Mucosa of descending colon (tissue), 3 donors: ENCODE measurements at places on chromosomes 1 and 21.

DNA sequence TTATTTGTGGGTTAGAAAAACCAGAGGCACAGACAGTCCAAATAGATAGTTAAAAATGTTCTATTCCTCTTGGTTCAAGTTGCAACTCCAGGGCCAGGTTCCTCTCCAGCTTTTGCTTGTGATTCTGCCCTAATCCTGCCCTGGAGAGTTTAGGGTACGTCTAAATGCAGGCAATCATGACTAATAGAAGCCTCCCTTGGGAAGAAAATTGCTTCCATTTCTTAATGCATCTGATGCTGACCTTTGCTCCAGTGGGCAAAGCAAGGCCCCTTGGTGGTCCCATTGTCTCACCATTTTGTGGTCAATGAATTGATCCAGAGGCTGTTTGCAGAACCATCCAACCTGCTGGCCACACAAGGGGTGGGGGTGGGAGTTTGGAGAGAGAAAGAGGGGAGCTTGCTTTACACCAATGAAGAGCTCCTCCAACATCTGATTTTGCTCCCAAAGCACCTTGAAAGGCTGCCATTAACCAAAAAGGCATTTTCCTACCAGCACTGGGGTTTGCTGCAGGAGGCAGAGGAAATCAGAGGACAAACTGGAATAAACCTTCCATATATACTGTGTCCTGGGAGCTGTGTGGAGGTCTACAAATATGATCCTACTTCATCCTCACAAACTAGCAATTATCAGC is 31.3 kb downstream of the C8B start:
- DNase-seq = no peak

- no peak for DNase-seq
These were observed 356.1 kb downstream of the LMO4 start for GRCh38 chr1:87684713-87685205.

- no peak for DNase-seq
These were observed 2.0 kb upstream of the NCMAP start for GRCh38 chr1:24553931-24554330.

GRCh38 chr21:24941316-24942185 is 665.7 kb downstream of the MRPL39 start:
- DNase-seq = no peak

DNA sequence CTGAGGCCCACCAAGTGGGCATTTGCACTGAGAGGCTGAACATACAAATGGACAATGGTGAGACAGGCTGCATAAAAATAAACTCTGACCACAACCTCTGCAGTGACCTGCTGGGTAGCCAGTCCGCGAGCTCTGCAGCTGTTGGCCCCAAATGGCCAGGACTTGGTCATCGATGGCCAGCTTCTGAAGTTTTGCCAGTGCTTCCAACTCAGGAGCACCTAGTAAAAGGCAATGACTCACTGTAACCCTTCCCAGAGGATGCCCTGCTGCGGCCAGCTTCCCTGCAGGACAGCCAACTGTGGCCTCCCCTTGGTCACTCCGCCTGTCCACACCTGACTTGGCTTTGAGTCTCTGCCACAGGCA is 185.4 kb downstream of the DYRK1A start:
- no peak for DNase-seq

GRCh38 chr1:245434280-245434679 is 279.5 kb downstream of the KIF26B start:
- DNase-seq = no peak

DNA sequence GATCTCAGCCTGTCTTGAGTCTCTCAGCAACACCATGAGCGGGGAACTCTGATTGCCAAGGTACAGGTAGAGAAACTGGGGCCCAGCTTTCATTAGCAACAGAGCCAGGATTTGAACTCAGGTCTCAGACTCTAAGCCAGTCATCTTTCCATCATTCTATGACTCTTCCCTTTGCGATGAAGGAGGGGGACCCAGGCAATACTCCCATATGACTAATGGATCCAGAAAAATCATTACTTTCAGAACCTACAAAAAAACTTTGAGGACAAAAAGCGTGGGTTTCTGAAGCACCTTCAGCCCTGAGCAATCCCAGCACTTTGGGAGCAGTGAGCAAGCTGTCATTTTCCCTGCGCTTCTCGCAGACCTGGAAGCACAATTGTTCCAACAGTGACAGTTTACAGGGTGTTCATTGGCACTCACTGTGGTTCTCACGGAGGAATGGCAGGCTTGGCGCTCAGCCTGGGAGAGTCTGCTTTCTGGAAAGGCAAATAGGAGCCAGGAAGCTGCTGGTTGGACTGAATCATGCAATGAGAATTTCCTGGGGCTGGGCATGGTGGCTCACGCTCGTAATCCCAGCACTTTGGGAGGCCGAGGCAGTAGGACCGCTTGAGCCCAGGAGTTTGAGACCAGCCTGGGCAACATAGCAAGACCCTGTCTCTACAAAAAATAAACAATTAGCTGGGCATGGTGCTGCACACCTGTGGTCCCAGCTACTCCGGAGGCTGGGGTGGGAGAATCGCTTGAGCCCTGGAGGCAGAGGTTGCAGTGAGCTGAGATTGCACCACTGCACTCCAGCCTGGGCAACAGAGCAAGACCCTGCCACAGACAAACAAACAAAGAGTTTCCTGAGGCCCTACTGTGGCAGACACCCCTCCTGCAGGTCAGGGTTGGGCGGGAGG is 40.1 kb downstream of the SLC2A7 start:
- peak; percentile 78 for DNase-seq

DNA sequence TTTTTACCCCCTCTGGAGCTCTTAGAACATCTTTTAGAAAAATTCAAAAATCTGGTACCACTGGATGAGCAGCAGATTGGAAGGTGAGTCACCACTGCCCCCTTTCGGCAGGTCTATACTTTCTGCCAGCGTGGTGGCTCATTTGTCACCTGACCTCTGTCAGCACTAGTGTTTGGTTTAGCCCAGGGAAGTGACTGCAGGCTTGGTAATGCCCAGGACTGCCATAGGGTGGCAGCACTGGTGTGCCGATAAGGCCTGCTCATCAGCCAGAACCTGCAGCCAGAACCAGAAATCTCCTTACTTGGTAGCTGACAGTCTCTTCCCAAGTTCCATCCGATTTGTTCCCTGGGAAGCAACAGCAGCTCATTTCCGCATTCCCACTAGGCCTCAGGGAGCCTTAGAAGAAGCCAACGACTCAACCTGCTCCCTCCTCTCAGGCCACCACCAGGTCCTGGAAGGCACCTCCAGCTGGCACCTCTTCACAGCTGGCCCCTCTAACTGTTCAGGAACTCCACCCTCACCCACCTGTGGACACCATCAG is 6.8 kb downstream of the SMIM12 start:
- peak; percentile 88 for DNase-seq

DNA sequence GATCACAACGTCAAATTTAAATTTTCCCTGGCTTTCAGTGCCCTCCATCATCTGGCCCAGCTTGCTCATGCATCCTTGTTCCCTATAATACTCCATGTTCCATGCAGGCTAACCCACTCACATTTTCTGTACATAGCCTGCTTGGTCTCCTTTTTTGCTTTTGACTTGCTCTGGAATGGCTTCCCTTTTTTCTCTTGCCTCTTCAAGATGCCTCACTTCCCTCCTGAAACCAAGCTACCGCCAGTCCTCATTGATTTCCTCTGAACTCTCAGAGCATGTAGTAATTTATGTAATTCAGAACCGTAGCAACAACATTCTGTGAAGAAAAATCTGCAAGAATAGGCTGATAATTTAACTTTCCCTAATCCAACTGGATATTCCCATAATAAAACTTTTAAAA is 10.3 kb downstream of the CAP1 start:
- DNase-seq = no peak

- no peak for DNase-seq
These were observed 23.5 kb downstream of the LAMB3 start for GRCh38 chr1:209628618-209629299.

GRCh38 chr1:206931709-206932108 is 10.0 kb upstream of the FCMR start:
- DNase-seq = no peak

GRCh38 chr1:43246466-43247213 is 23.1 kb upstream of the TMEM125 start:
- DNase-seq = no peak

GRCh38 chr21:25385911-25386474 is 221.3 kb downstream of the MRPL39 start:
- peak; percentile 3 for DNase-seq

- DNase-seq = no peak
These were observed 283.0 kb downstream of the PAPPA2 start for GRCh38 chr1:176745945-176746344.

GRCh38 chr1:11802616-11802972 is 3.2 kb downstream of the MTHFR start:
- DNase-seq = no peak

GRCh38 chr1:232368821-232369321 is 261.1 kb downstream of the SIPA1L2 start:
- no peak for DNase-seq

- peak; percentile 49 for DNase-seq
These were observed 162.4 kb downstream of the ZSCAN20 start for GRCh38 chr1:33634806-33635205.

DNA sequence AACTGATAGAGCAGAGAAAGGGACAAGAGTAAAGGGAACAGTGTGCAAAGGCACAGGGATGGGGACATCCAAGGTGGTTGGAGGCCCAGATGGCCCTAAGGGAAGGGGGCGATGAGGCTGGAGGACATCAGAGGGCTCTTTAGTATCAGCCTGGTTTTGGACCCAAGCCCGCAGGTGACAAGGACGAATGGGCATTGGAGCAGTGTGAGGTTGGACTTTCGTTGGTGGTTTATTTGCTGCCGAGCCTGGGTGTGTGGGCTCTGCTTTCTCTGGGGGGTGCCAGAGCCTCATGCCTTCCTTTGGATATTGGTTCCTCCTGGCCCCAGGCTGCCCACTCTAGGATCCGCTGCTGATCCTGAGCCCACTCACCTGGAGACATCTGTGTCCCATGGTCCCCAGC is 12.1 kb downstream of the FOXO6 start:
- DNase-seq = no peak

DNA sequence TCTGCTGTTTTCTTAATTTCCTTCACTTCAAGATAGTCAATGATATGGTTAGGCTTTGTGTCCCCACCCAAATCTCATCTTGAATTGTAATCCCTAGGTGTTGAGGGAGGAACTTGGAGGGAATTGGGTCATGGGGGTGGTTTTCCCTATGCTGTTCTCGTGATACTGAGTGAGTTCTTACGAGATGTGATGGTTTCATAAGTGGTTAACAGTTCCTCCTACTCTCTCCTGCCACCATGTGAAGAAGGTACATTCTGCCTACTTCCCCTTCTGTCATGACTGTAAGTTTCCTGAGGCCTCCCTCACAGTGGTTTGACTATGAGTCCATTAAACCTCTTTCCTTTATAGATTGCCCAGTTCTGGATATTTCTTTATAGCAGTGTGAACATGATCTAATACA is 74.0 kb upstream of the SAMSN1 start:
- DNase-seq = no peak

DNA sequence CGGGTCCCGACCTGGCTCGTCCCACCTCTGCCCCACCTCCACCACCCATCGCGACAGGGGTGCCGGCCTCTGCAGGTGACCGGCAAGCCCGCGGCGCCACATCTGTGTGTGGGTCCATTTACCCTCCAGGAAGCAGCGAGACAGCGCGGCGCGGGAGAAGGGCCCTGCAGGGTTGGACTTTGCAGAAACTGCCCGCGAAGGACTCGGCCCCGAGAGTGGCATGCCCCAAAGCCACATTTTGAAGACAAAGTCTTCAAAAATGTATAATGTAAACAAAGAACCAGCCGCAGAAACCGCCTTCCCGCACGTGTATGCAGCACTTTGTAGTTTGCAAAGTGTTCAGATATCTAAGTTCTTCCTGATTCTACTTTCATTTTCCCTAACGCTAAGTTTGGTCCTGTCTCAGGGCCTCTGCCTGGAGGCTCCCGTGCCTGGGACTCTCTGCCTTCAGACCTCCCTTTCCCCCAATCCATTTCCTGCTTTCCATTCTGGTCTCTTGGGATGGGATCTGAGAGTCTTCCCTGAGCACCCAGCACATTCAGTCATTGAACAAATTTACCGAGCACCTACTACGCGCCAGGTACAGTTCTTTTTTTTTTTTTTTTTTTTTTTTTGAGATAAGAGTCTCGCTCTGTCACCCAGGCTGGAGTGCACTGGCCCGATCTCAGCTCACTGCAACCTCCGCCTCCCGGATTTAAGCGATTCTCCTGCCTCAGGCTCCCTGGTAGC is 524 bp upstream of the TMCO4 start:
- peak; percentile 80 for DNase-seq

- DNase-seq = no peak
These were observed 178.0 kb downstream of the PRDM2 start for GRCh38 chr1:13878021-13878420.

DNA sequence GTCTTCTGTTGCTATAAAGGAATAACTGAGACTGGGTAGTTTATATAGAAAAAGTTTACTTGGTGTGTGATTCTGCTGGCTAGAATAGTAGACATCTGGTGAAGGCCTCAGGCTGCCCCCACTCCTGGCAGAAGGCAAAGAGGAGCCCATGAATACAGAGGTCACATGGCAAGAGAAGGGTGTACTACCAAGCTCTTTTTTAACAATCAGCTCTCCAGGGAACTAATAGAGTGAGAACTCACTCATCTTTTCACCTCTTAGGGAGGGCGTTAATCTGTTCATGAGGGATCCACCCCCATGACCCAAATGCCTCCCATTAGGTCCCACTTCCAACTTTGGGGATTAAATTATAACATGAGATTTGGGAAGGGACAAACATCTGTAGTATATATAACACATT is 9.3 kb downstream of the DTL start:
- no peak for DNase-seq

GRCh38 chr1:162639718-162640117 is 7.5 kb downstream of the DDR2 start:
- DNase-seq = no peak

DNA sequence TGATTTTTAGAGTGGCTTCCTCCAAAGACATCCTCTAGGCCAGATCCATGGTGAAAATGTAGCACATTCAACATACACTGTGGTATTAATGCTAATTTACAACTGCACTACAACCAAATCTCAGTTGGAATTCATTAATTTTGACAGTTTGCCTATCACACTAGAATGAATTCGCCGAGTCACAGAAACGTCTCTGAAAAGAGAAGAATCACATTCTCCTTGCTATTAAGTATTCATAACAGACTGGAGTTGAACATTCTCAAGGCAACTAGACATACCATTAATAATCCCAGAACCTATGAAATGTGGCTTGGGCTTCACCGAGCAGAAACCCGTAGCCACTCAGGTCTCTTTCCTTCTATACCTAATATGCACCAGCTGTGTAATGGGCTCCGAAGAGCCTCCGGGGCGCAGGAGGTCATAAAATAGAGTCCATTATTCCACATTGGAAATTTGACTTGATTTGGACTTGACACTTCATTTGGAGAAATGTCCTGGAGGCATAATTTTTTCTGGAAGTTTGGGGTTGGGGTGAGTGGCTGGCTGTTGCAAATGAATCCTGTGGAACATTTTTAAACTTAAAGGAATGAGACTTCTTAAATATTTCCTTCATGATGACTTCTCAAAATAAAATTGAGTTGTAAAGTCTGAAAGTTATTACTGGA is 117.1 kb downstream of the DSCAM start:
- DNase-seq = no peak
